ENCODE measurements at places on chromosomes 4 and X. TPM values are rescaled to one million over a fixed set of nuclear protein-coding genes. Genes with fewer than 3 reads are reported as not detected.

Gene ALAS2
- total RNA-seq: not detected

Gene F11
- total RNA-seq: not detected

Gene FAT4
- total RNA-seq: 10.5 TPM

Gene SMIM31
- total RNA-seq: not detected

Gene CSAG1
- total RNA-seq: not detected

Gene ZDHHC15
- 0.38 TPM for total RNA-seq

Gene CYTL1
- total RNA-seq: 0.15 TPM

Gene DDX53
- not detected for total RNA-seq

Gene EDA2R
- total RNA-seq: 15.3 TPM

Gene GJB1
- total RNA-seq: not detected

Gene REELD1
- total RNA-seq: not detected

Gene NFKB1
- 33.6 TPM for total RNA-seq

Gene LAMP2
- total RNA-seq: 194 TPM

Gene PWWP3B
- total RNA-seq: under 0.01 TPM

Gene KCND1
- total RNA-seq: 0.59 TPM

Gene ADGRG4
- total RNA-seq: not detected

Gene DGAT2L6
- not detected for total RNA-seq

Gene NHSL2
- 0.45 TPM for total RNA-seq

Gene PPEF2
- total RNA-seq: not detected

Gene PNPLA4
- 11.8 TPM for total RNA-seq

Gene CHRDL1
- not detected for total RNA-seq

Gene MAGEE2
- not detected for total RNA-seq

Gene ADAMTS3
- total RNA-seq: 1.6 TPM

Gene XK
- total RNA-seq: 0.15 TPM

Gene SMIM10
- 2.3 TPM for total RNA-seq

Gene COL25A1
- total RNA-seq: 0.15 TPM

Gene CDS1
- total RNA-seq: not detected

Gene TDO2
- total RNA-seq: not detected

Gene PCSK1N
- total RNA-seq: 0.15 TPM

Gene RASGEF1B
- total RNA-seq: 1.5 TPM

Gene GABRQ
- total RNA-seq: not detected

Gene TAPT1
- total RNA-seq: 12.3 TPM

Gene NIPAL1
- total RNA-seq: not detected

Gene ETDA
- not detected for total RNA-seq

Gene CENPVL1
- not detected for total RNA-seq

Gene TEX13D
- not detected for total RNA-seq

Measured in smooth muscle cell of the coronary artery (primary cell).